Posterior cingulate gyrus (tissue), 11 donors: ENCODE measurements at places on chromosomes 6 and 20.
A peak's percentile ranks its signal among the peaks of the same experiment; 100 is the strongest.

DNA sequence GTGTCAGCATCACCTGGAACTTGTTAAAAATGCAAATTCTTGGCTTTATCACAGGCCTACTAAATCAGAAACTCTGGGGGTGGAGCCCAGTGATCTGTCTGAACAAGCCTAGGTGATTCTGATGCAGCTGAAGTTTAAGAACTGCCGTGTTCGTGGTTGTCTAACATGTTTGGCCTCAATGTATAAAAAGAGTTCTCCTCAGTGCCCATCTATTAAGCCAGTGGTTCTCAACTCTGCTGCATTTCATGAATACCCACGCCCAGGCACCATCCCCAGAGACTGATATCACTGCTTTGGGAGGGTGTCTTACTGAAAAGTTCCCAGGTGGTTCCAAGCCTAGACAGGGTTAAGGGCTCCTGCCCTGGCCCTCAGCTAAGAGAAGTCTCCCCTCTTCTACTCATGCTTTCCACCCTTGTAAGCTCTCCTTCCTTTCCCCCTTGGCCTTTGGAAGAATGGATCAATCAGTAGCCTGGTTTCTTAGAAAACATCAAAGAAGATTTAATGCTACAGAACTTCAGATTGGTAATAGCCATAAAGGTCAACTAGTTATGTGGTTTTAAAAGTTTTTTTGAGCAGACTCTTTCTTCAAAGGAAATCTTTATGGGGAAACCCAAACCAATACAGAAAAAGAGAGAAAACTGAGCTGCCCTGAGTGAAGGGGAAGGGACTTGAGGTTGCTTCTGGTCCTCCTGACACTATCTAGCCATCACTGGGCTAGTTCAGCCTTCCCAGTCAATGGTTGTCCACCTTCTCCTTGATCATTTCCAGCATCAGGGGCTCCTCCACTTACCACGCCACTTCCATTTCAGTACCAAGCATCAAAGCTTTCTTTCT, 38.9 kb upstream of the TNFAIP3 start:
- no peak for DNase-seq

DNA sequence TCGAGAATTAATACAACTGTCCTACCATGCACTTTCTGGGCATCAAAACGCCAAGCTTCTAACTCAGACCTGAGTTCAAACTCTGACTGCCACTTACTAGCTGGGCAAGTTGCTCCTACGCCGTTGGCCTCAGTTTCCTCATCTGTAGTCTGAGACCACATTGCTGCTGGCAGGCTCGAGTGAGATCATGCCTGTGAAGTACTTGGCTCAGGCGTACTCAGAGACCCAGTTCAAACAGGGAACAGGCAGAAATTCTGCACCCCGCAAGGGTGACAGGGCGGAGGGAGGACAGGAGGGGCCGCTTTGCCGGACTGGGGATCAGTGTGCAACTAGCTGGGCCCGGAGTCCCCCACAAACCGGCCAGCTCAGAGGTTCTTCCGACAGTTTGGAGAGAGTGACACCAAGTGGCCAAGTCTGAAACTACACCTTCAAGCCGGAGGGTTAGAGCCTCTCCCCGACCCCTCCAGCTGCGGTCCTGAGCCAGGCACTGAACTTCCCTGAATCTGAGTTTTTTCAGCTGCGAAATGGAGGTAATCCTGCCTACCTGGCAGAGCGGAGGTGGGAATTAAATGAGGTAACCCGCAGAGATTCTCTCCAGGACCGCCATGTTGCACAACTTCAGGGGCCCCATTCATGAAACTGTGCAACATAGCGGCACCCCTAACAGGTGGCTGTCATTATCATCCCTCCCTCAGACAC, 46.0 kb upstream of the PTPN1 start:
- peak; percentile 84 for DNase-seq

GRCh38 chr6:31086788-31087440, 25.5 kb downstream of the C6orf15 start:
- no peak for DNase-seq

- no peak for DNase-seq
Measured at GRCh38 chr6:89244241-89244985, 27.3 kb upstream of the GABRR1 start.

- DNase-seq, result no peak
Measured at GRCh38 chr6:117072781-117073180, 192.6 kb upstream of the VGLL2 start.

- DNase-seq, result no peak
Measured at GRCh38 chr6:11869672-11870340, 91.2 kb upstream of the ADTRP start.

GRCh38 chr6:110491644-110492317, 15.4 kb upstream of the SLC22A16 start:
- DNase-seq, result no peak

DNA sequence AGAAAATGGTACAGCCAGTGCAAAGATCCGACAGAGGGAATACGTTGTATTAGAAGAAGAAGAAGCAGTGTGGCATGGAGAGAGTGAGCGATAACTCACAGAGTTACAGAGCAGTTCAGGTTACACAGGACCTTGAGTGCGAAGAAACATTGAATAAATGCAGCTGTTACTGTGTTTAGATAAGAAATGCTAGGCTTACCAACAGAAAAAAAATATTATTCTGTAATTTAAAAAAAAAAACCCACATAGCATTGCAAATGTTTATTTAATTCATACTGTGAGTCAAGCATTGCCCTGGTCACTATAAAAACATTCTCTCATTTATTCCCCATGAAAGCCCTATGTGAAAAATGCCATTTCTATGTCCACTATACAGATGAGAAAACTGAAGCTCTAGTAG, 373.4 kb upstream of the EPHA7 start:
- no peak for DNase-seq

DNA sequence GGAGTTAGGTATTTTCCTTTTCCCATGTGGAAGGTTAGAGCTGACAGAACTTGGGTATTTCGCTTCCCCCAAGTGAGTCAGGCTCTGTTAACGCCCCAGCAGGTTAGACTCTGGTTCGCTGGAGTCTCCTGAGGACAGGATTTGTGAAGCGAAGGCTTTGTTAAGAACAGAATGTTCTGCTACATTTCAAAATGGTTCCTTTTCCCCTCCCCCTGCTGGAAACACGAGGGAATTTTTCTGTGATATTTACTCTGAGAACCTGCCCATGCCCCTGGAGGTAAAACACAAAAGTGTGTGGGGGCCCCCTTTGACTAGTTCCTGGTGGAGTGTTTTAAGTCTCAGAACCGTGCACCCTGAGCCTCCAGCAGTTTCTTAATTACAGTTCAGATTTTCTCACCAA, 731.4 kb upstream of the CITED2 start:
- DNase-seq, result no peak

- no peak for DNase-seq
Measured at GRCh38 chr6:21900730-21901129, 307.2 kb downstream of the SOX4 start.

DNA sequence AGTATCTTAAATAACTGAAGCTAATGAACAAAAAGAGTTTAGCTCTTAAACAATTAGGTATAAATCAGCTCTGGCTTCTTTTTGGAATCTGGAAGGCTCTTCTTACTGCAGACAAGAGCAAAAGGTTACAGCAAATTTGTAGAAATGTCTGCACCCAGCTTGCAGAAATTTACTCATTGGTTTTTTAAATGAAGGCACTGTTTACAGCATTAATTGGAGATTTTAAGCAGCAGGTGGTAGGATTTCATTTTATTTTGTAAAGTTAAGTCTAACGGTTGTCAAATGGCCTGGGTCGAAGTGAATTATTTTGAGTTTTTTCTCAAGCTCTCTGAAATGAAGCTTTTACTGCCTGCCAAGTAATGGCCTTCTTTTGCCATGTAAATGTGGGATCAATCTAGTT, 102.1 kb downstream of the NRSN1 start:
- DNase-seq, result no peak

- no peak for DNase-seq
Measured at GRCh38 chr20:47054945-47055344, 160.3 kb downstream of the EYA2 start.

GRCh38 chr20:52446421-52447224, 255.0 kb upstream of the ZFP64 start:
- no peak for DNase-seq

DNA sequence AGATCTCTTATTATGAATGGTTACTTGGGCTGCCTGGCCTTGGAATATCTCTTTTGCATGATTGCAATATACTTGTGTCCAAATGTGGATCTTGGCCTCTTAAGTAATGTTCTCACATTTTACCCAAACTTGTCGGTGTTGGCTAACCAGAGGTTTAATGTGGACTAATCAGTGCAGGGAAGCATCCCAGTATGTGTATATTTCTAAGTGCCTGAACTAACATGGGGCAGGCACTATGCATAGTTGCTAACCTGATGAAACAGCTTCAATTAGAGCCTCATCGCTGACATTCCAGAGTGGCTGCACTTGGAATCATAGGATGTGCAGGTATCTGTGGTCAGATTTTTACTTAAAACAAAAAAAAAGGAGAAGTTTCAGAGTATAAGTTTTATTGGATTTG, 160.0 kb downstream of the PDE7B start:
- no peak for DNase-seq

GRCh38 chr20:19322061-19322985, 109.9 kb downstream of the SLC24A3 start:
- DNase-seq, result no peak

DNA sequence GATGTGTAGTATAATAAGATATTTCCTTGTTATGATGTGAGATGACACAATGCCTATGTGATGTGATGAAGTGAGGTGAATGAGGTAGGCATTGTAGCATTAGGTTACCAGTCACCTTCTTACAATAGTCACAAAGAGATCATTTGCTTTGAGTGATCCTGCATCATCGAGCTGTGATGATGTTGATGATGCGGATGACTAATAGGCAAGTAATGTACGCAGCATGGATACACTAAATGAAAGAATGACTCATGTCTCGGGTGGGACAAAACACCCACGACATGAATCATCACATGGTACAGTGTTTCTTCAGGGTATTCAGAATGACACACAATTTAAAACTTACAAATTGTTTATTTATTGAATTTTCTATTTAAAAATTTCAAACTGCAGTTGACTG, 806.3 kb upstream of the GJE1 start:
- DNase-seq, result no peak

DNA sequence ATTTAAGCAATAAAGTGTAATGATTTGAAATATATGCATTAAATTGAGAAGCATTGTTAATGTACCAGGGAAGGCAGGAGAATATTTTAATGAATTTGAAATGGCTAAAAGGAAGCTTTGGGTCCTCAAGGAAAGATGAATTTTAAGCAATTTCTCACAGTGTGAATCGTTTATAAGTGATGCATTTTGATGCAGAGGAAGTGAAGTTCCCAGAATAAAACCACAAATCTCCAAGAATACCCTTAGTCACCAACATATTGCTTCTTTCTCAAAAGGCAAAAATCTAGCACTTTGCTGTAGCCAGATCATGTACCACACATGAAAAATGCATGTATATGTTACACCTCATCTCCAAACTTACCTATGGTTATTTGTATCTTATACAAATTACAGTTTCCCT, 11.7 kb downstream of the TPD52L1 start:
- DNase-seq, result no peak

DNA sequence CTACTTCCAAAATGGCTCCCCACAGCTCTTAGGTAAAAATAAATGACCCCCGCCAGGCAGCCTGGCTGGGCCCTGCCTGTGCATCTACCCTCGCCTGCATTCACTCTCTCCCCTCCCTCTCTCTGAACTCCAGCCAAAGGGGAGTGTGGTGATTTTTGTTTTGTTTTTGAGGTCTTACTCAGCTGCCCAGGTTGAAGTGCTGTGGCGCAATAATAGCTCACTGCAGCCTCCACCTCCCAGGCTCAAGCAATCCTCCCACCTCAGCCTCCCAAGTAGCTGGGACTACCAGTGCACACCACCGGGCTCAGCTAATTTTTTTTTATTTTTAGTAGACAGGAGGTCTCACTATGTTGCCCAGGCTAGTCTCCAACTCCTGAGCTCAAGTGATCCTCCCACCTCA, 15.8 kb downstream of the NFATC2 start:
- DNase-seq, result no peak

DNA sequence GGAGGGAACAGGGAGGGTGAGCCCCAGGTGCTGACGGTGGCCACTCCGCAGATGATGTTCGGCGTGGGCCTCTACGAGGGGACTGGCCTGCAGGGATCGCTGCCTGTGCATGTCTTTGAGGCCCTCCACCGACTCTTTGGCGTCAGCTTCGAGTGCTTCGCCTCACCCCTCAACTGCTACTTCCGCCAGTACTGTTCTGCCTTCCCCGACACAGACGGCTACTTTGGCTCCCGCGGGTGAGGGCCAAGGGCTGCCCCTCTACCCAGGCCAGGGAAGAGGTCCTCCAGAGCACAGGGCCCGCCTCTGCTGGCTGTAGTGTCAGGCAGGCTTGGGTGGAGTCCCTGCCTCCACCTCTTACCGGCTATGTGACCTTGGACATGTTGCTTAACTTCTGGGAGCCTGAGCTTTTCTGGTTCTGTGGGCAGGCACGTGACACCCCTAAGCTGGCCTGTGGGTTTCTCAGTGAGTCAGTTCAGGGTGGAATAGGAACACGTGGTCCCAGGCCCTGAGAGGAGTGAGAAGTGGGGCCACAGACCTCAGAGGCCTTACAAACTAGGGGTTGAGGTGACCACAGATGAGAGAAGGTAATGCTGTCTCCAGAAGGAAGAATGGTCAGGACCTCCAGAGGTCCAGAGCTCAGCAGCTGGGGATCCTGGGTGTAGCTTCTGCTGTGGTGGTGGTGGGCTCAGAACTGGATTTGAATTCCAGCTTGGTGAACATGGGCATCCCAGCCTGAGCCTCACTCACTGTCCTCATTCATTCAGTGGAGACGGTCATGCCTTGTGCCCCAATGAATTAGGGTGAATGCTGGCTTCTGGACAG, 11.9 kb downstream of the PCIF1 start:
- no peak for DNase-seq

DNA sequence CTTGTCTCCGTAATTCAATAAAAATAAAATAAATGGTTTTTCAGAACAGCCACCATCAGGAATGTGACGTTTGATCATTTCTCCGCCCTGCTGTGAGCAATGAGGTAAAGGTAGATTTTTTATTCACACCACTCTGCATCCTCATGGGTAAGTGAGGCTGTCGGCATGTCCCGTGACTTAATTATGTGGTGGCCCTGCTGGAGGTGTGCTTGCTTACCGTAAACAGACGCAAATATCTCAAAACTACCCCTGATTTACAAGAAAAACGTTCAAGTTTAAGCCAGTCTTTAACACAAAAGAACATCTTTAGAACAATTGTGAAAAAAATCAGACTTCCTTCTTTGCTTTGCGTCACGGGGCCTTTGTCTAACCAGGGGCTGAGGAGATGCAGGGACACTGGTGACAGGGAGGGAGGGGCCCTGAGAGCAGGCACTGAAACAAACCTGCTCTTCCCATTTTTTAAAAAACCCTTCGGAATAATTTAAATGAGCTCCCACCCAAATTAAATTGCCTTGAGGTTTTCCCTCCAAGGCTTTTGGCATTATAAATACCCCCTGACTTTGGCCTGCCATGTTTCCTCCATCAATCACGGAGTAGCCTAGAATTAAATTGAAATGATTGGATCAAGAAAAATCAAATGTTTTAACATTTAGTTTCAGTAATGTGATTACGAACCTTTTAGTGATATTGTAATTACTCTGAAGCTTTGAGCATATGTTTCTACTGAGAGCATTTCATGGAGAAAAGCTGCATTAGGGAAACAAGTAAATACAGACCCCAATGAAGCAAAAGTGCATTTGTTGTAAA, 13.4 kb downstream of the PRKN start:
- no peak for DNase-seq

- DNase-seq, result peak; percentile 44
Measured at GRCh38 chr6:30682143-30683117, 4.0 kb downstream of the PPP1R18 start.

- DNase-seq, result no peak
Measured at GRCh38 chr6:169804427-169804826, 53.0 kb downstream of the ERMARD start.

- DNase-seq, result no peak
Measured at GRCh38 chr6:168137024-168137423, 58.0 kb upstream of the FRMD1 start.

GRCh38 chr6:75546381-75546780, 52.8 kb upstream of the FILIP1 start:
- no peak for DNase-seq
